ENCODE measurements at places on chromosomes 16 and 17. TPM values are rescaled to one million over a fixed set of nuclear protein-coding genes. Genes with fewer than 3 reads are reported as not detected.

Gene TMEM88
- 0.40 TPM for total RNA-seq

Gene KRT24
- not detected for total RNA-seq

Gene SRCIN1
- total RNA-seq: under 0.01 TPM

Gene UNC45B
- not detected for total RNA-seq

Gene HCRT
- not detected for total RNA-seq

Gene RRAD
- 7.7 TPM for total RNA-seq

Gene ABCA10
- 1.2 TPM for total RNA-seq

Data from aortic smooth muscle cell (primary cell).